ENCODE measurements at places on chromosomes 16 and 17.

GRCh38 chr16:17748044-17748719 lies 277.4 kb upstream of the XYLT1 start:
- DNase-seq: no peak

GRCh38 chr17:62112229-62112628 lies 47.2 kb upstream of the MED13 start:
- no peak for DNase-seq

- no peak for DNase-seq
These were observed 35.8 kb upstream of the TEKT3 start for GRCh38 chr17:15377200-15377599.

DNA sequence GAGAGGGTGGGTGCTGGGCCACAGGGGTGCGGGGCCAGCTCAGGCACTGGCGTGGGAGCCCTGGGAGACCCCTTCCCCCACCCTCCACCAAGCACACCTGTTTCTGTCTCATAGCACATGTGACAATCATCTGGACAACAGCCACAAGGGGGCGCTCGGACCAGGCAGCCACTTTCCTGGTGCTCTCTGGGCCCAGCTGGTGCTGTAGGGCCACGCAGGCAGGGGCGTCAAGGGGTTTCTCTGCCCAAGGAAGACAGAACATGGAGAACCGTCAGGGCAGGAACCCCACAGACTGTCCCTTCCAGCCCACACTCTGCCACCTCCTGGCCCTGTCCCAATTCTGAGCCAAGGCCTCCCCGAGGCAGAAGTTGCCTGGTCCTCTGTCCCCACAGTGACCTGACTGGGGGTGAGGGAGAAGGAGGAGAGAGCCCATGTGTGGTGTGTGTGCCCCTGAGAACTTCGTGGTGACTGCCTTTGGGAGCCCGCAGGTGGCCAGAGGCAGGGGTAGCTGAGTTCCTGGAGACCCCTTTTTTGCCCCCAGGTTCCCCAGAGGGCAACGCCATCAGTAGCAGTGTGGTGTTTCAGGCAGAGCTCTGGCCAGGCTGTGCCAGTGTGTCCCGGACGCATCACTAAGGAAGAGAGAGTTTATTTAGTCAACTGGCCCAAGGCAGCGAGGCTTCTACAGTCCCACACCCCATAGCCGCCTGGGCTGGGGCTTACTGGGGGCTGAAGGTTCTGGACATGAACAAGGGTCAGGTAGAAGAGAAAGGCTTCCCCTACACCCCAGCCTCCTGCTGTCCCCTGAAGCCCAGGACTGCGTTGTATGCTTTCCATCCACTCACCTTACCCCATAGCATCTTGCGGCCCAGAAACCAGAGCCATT lies 3.1 kb upstream of the SETD6 start:
- DNase-seq: peak; percentile 87

DNA sequence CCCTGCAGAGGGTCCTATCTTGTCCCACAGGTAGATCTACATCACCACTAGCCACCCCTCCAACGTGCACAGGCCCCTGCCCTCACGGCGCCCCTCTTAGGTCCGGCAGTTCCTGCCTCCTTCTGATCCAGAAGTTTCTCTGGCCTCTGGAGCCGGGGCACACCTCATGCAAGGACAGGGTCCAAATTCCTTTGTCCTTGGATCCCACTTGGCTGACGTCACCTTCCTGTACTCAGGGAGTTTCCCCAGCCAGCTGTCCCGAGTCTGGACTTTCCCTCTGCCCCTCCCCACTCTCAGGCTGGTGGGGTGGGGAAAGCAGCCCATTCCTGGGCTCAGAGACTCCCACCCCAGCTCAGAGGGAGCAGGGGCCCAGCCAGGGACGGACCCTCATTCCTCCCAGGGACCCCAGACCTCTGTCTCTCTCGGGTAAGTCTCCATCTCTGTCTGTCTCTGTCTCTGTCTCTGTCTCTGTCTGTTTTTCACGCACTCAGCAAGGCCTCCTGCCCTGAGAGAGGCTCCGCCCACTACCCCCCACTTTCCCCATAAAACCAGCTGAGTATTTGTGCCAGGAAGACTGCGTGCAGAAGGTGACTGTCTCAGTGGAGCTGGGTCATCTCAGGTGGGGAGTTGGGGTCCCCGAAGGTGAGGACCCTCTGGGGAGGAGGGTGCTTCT lies at the start of gene IL32:
IL32 (plus strand) TSS at position 572 of the 673 bp plus-strand sequence. CDS start 172 bp downstream, outside the sequence.
- peak; percentile 77 for DNase-seq

GRCh38 chr16:88789594-88789993 lies 4.6 kb upstream of the PIEZO1 start:
- no peak for DNase-seq

GRCh38 chr17:28575126-28575795 lies 1.4 kb downstream of the ALDOC start:
- DNase-seq: no peak

GRCh38 chr16:85286066-85286831 lies 174.0 kb upstream of the CIBAR2 start:
- no peak for DNase-seq

DNA sequence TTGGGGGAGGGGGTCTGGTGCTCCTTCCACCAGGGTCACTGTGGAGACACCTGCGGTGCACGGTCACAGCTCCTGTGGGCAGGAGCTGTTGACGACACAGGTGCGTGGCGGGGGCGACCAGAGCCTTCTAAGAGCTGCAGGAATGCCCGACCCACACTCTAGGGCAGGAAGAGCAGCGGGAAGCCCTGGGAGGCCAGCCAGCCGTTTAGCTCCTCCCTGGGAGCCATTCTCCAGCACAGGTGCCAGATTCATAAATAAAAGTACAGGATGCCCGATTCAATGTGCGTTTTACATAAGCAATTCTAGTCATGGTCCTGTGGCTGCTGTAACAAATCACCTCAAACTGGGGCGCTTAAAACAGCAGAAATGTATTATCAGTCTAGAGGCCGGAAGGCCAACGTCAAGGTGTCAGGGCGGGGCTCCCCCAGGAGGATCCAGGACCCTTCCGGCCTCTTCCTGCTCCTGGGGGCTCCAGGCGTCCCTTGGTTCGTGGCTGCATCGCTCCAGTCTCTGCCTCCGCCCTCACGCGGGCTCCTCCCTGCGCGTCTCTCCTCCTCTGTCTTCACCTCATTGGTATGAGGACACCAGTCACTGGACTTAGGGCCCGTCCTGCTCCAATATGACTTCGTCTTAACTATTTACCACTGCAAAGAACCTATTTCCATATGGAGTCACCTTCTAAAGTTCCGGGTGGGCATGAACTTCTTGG lies 155.4 kb downstream of the FOXL1 start:
- DNase-seq: no peak

DNA sequence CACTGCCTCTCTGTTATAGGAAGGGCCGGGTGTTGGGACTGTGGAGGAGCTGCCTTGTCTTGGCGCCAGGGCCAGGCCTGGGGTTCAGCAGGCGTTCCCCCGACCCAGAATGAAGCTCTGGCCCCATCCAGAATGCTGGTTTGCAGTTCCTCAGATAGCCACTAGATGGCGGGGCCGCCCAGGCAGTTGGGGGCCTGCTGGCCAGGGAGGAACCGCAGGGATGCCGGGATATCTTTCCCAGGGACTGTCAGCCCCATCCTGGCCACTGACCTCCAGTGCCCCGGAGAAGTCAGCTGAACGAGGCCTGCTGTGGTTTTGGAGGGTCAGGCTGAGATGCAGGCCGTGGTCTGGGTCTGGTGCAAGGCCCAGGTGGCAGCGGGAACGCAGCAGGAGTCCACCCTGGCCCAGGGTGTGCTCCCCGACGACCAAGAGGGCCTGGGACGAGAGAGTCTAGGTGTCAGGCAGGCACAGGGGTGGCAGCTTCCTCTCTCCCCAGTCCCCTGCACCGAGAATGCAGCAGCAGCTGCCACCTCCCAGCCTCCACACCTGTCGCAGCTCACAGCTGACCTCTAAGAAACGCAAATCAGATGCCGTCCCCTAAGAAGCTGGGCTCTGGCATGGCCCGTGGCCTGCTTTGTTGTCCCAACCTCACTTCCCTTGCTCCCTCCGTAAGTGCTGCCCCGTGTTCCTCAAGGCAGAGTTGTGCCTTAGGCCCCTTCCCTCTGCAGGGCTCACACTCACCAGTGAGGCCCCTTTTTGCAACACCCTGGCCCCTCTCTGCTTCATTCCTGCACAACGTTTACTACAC lies 51.2 kb downstream of the RMI2 start:
- DNase-seq: peak; percentile 57

DNA sequence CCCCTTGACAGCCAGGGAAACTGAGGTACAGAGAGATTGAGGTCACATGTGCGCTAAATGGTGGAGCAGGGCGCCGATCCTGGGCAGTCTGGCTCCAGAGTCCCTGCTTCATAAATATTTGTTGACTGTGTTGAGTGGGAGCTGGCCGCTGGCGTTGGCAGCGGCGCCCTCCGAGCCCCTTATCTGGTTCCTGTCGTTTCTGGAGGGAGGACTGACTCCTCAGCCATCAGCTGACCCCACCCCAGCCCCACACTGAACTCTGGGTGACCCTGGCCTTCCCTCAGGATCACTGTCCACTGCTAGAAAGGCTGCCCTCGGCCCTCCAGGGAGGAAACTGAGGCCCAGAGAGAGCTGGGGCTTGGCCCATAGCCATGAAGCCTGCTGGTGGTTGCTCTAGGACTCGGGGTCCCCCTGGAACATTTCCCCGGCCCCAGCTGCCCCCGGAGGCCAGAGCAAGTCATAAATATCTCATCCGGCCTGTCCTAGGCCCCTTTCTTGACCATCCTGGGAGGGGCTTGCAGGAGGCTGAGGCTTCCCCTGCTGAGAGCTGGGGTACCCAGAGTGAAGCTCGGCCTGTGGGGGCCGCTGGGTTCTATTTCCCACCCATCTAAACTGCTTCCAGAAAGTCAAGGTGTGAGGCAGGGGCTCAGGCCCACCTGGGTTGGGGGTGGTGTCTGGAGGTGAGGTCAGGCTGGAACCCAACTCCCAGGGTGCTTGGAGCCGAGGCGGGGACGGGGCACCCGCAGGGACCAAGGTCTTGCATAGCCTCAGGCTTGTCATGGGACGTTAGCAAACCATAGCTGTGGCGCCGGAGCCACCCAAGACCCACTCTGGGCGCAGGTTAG lies 51.7 kb upstream of the GSE1 start:
- no peak for DNase-seq

DNA sequence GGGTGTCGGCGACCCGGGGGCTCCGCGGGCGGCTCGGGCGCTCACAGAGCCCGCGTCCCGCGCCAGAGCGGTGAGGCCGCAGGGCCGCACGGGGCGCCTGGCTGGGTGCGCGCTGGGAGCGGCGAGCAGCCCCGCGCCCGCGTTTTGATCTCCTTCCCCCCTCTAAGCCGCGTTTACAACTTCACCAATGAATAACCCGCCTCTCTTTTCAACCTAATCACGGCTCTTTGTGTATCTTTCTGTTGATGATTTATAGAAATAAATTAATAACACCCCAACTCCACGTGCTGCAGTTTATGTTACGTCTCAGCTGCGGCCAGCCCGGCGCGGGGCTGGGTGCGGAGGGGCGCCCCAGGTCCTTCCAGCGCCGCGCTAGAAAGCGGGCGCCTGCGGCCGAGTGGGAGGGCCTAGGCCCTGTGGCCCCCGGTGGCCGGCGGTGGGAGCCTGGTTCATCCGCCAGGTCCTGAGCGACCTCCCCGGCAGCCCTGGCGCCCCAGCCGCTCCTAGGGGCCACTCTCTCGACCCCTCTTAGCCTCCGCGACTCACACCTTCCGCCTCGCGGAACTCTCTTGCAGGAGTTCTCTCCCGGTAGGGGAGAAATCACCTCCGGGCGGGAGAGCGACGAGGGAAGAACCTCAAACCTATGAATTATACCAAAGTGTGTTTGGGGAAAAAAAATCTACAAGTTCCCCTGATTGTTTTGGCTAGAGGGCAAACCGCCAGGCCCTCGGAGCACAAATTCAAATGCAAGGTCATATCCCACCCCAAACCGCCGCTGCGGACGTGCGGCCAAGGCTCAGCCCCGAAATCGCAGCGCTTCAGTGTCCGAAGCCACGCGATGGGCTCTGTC lies 1.9 kb downstream of the HNF1B start:
- no peak for DNase-seq

GRCh38 chr17:80561541-80562114 lies 17.0 kb downstream of the RPTOR start:
- DNase-seq: no peak

DNA sequence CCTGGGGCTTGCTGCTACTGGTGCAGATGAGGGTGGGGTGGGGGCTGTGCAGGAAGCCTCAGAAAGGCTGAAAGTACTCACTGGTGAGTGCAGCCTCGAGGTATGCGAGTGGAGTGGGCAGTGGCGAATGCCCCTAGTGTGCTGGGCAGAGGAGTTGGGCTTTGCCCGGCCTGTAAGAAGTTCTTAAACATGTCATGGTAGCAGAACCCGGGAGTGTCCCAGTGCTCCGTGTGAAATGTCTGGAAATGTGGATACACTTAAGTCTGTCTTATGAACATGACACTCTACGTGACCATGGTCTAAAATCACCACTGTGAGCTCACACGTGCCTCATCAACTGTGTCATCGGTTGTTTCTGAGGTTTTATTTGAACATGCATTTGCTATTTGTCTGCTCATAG lies 1.7 kb downstream of the SMTNL2 start:
- DNase-seq: no peak

DNA sequence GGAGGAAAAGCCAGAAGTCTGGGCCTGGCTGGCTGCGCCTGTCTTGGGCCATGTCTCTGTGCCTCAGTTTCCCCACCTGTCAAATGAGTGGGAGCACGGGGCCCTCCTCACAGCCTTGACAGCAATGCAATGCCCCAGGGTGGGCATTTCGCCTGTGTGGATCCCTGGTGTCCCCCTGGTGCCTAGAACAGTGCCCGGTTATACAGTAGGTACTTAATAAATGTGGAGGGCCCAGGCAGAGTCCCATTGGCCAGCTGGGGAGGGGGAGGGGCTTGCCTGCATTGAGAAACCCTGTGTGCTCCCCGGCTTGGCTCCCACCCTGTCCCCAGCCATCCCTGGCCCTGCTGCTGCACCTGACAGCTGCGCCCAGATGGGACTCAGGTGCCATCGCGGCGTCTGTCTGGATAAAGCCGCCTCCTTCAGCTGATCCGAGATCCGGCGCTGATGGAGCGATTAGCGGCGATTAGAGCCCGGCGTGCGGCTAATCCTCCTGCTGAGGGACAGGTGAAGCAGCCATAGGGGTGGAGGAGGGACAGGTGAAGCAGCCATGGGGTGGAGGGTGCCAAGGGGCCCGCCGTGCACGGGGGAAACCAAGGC lies 12.4 kb downstream of the ZFPM1 start:
- DNase-seq: no peak

DNA sequence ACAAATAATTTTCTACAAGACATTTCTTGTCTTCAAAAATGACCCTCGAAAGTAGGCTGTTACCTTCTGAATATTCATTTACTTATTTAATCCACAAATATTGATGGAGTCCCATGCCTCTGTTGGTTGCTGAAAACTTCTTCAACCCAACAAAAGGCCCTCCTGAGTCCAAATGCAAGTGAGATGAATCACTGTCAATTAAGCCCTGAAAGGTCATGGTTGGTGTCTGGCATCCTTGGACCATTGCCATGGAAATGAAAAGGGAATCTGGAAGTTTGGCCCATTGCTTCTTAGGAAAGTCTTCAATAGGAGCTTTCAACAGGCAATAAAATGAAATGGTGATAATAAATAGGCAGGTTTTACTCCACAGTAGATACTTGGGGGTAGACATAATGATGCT lies 364.7 kb upstream of the DYNLRB2 start:
- no peak for DNase-seq

All from stimulated activated CD4-positive, alpha-beta T cell treated with anti-CD3 and anti-CD28 coated beads, Interleukin-1b, Interleukin-23, amount 100 ng/mL, for 24 hours (primary cell).